D341Med (cell line): ENCODE measurements at places on chromosomes 7 and 10.

- no peak for DNase-seq
These were observed 92.9 kb downstream of the ITGB1 start for GRCh38 chr10:32865170-32865569.

GRCh38 chr10:74593470-74593869, 232.9 kb upstream of the KAT6B start:
- no peak for DNase-seq

DNA sequence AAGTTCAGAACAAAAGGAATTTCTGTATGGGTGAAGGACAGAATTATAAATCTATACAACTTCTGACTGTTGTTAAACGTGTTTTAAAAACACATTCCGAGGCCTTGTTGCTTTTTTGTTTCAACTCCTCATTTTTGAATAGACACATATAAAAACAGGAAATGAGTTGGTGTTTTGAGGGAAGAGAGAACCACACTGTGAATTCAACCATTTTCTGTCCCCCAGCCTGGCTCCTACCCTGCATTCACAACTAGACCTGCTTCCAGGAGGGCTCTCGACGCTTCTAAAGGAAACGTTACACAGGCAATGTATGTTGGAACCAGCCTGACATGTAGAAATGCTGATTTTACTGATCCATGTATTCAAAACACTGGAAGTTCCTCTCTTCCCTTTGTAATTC, 76.5 kb downstream of the OR13A1 start:
- DNase-seq, result no peak

DNA sequence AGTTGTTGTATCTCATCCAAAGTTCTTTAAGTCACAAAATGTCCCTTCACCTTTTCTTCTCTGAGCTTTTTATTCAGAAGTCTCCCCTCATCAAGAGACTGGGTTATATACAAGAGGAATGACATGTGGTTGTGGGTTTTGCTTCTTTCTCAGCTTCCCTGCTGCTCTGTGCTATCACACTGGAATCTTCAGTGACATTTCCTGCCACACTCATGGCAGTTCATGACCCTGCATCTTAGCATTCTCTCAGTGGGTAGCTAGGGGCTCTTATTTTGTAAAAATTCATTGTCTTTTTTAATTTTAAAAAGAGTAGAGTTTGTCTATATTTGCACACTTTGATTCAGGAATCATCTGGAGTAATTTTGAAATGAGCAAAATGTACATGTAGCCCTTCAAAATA, 236.9 kb upstream of the TMEM229A start:
- DNase-seq, result no peak

DNA sequence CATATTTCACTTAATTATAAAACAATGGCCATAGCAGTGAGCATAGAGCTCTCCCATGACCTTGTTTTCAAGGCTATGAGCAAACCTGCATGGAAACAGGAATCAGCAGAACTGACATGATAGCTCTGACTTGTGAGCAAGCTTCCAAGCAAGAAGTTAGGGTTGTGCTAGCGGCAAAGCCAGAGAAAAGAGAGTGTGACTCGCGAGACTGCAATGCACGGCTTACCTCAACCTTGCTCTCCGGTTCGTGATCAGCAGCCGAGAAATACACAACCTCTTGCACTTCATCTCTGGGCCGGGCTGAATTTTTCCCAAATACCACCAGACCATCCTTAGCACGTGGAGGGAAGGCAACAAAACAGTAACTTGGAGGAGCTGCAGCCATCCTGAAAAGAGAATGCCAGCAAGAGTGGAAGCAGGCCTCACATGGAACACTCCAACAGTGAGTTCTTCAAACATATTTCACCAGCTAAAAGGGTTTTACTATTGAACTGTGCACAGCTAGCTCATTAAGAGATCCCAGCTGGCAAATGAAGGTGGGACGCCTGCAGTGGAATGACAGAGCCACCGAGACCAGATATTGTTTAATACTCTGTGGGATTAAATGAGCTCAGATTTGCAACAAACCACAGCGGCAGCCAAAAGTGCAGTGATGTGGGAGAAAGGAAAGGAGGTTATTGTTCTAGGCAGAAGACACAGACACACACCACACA, 20.8 kb downstream of the SCRN1 start:
- DNase-seq, result peak; percentile 51

DNA sequence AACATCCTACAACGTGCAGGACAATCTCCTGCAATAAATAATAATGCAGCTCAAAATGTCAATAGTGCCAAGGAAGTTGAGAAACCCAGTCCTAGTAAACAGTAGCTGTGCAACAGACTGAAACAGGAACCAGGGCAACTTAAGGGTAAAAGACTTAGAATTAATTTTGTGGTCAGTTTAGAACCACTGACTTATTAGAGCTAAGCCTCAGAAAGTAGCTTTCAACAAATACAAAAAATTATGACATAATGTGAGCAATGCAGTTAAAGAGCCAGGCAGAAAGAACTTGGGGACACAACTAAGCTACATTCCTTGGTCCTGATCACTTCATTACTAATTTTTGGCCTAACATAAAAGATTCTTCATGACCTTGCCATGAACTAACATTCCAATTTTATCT, 195.4 kb downstream of the MACC1 start:
- no peak for DNase-seq

GRCh38 chr10:117801691-117802090, 245.1 kb downstream of the RAB11FIP2 start:
- no peak for DNase-seq

- DNase-seq, result no peak
These were observed 20.2 kb downstream of the TAS2R16 start for GRCh38 chr7:122975341-122975740.

- no peak for DNase-seq
These were observed 104.2 kb downstream of the DNAJB6 start for GRCh38 chr7:157441023-157441399.

GRCh38 chr7:47846138-47846836, 102.0 kb downstream of the PKD1L1 start:
- no peak for DNase-seq

- no peak for DNase-seq
These were observed 74.1 kb downstream of the CRPPA start for GRCh38 chr7:16347066-16347826.

- no peak for DNase-seq
These were observed 156.1 kb downstream of the DKK1 start for GRCh38 chr10:52469970-52470705.

DNA sequence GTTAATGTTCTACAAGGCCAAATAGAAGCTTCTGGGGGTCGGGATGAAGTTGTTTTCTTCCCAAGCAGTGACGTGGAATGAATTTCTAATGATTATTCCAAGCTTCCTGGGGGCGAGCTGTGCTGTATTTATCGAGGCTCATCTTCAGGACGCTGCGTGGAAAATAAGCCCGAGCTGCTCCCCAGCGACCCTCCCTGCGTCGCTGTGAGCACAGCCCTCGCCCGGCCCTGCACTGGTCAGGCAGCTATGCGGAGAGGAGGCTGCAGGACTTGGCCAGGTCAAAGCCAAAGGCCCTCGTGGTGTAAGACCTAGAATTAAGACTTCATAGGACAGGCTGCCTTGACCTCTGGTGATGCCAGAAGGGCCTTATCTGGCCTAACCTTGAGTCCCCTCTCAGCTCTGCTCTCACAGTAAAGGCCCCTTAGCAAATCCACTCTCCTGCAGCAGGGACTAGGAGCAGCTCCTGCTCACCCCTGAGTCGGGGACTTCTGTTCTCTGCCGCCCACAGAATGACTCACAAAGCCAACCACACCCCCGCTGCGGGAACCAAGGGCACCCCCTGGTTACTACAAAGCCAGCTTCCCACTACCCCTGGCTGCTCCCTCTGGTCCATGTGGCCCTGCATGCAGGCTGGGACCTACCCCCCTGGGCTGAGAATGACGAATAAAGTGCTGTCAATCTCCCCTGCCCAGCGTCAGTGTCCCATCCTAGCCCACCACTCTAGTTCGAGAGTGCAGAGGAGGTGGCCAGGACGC, 501.6 kb downstream of the TCERG1L start:
- DNase-seq, result no peak
